ENCODE measurements at places on chromosomes 16 and 17.

GRCh38 chr17:31724026-31724425, 135.0 kb downstream of the COPRS start:
- DNase-seq, result no peak

DNA sequence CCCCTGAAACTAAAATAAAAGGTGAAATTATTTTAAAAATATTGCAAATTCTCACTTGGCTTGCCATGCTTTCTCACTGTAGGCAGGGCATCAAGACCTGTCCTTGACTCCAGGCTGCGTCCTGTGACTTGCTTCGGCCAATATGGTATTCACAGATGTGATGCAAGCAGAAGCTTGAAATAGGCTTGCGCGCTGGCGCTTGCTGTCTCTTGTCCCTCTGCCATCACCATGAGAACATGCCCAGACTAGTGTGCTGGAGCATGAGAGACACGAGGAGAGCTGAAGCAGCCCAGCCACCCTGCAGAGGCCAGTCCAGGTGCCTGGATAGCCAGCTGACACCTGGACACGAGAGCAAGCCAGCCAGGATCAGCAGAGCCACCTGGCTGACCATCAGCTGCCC, 21.8 kb upstream of the ZKSCAN2 start:
- no peak for DNase-seq

DNA sequence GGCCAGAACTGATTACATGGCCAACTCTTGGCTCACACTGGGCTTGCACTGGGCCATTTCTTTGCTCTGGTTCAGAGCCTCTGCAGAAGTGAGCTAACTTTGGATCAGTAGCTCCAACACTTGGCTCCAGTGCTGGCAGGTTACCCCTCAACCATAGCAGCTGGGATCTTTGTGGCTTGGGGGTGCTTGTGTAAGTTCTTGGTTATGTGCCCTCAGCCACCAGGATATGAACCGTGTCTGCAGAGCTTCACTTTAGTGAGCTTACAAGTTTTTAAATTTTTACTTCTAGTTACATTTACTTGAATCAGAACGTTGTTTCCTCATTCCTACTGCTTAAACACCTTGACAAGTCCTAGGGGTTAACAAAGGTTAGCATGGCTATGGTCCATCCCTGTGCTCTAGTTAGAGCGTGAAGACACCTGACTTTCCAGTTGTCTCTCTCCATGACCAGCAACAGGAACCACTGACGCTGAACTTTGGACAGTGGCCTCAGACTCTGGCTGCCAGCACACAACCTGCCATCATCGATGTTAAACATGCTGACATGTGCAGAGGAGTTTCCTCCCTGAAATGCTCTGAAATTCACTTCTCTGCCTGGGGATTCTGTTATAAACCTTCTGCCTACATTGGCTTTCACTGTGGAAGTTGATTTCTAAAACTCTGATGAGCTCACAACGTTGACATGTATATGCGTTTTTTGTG, 4.1 kb downstream of the PDF start:
- no peak for DNase-seq

DNA sequence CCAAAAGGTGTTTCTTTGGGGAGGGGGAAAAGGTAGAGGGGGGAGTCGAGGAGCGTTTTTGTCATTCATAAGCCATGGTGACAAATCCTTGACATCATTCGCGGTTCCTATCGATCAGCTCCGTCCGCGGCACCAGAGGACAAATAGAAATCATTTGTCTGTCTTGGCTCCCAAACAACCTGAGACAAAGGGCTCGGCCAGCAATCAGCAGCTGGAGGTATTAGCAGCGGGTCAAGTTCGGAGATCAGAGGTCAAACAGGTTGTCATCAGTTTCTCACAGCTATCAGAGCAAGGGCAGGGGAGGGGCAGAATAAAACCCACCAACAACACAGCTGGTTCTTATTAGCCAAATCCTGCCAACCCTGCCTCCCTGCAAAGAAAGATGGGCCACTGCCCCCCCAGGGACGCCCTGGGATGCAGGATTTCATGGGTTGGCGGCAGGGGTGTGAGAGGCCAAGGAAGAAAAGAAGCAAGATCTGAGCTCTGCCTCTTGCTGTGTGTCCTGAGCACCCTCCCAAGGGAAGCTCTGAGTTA, 145.3 kb upstream of the LHX1 start:
- no peak for DNase-seq

- no peak for DNase-seq
These were observed 1208.4 kb upstream of the CDH8 start for GRCh38 chr16:63244631-63245030.

GRCh38 chr16:50197582-50197981, 44.5 kb downstream of the TENT4B start:
- no peak for DNase-seq

DNA sequence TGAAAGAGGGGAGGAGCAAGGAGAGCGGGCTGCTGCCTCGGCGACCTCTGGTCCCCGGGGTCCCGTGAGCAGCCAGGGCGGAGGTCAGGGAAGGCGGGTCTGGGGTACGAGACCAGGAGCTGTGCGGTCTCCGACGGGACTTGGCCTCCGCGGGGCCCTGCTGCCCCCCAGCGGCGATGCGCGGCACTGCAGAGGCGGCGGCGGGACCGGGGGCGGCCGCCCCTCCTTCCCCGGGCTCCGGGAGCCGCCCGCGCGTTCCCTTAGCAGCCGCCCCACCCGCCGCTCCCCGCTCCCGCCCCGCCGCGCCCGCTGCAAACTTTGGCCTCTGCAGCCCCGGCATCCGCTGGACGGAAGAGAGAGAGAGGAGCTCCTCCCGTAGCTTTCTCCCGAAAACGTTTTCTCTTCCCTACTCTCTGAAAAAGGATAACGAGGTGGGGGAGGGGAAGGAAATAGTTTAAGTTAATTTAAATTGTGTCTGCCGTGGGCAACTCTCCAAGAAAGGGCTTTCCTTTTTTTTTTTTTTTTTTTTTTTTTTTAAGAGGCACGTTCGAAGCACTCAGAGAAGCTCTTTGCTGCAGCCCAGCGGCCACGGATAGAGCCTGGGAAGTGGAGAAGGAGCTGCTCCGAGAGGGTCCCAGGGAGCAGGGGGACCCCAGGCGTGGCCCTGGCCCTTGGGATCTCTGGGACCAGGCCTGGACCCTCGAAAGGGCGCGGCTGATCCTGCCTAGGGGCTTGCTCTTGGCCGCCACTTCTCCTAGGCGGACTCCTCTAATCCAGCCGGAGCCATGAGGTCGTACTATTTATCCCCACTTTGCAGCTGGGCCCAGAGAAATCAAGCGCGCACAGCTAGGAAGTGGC, 43.2 kb downstream of the C16orf82 start:
- DNase-seq, result peak; percentile 65

- peak; percentile 47 for DNase-seq
These were observed 24.2 kb downstream of the SGSH start for GRCh38 chr17:80195671-80196529.

GRCh38 chr16:66299349-66299748, 67.1 kb upstream of the CDH5 start:
- DNase-seq, result no peak

GRCh38 chr17:71024172-71024571, 854.8 kb downstream of the KCNJ2 start:
- DNase-seq, result no peak

DNA sequence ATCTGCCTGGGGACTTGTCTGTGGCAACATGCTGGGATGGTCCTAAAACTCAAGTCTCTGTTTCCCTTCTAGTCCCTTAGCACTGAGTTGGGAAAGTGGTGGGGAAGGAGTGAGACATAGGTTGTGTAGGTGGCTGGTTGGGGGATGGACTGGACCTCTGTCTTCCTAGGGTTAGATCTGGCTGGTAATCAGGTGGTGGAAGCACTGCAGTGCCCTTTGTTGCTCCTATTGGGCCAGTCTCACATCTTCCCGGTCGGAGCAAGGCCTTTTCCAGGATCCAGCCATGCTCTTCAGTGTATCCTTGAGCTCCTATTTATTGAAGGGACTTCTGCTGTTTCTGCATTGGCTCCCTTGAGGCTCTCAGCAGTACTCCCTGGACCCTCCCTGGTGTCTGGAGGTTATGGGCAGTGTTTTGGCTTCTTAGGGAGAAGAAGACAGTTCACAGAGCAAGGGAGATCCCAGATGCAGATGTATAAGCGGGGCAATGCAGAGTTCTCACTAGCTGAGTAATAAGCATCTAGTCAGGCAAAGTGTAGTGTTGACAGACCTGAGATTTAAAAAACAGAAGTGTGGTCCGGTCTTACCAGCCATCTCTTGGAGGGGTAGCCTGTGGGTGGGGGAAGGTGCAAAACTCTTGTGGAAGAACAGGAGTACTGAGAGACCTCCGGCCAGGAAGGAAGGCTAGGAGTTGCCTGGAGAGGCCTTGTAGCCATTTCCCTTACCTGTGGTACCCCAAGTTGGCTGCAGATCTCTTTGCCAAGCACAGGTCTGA, 1.3 kb upstream of the NUTF2 start:
- no peak for DNase-seq

- DNase-seq, result no peak
These were observed 36.5 kb downstream of the GSG1L start for GRCh38 chr16:28027055-28027454.

- no peak for DNase-seq
These were observed 84.9 kb downstream of the CACNG1 start for GRCh38 chr17:67129283-67129682.
